ENCODE measurements at places on chromosomes 16 and 17.

DNA sequence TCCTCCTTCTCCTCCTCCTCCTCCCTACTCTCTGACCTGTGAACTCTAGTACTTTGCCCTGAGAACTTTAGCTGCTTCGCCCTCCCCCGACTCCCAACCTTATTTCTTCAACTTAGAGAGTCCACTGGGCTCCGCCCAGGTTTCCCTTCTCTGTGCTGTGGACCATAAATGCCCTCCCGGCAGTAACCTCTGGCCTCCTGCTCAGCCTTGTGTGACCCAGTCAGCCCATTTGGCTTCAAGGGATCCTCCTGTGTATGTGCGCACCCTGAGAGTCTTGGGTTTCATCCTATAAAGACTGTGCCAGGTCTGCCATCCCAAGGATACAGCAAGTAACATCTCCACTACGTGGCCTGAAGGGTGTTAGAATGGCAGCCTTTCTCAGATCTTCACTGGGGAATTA, 275.6 kb upstream of the C16orf82 start:
- DNase-seq: no peak

- DNase-seq: no peak
Observed at GRCh38 chr17:33929181-33929724, 325.8 kb upstream of the CCL2 start.

GRCh38 chr16:11104168-11105037, 151.6 kb downstream of the SOCS1 start:
- DNase-seq: no peak

DNA sequence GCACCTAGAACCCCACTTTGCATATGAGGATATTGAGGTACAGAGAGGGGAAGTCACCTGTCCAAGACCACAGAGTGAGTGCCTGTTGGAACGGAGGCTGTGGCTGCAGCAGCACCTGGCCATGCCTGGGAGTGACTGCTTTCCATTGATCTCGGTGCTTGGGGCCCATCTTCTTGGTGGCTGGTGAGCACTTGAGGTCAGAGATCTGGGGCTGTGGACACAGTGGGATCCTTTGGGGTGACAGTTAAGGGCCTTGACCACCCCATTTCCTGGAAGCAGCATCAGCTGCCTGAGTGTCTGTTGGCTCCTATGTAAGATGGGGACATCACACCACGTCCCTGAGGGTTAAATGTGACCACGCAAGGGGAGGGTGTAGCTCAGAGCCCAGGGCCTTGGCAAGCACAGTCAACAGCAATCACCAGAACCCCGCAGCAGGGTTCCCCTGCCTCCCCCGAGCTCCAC, 111.7 kb downstream of the IRF8 start:
- no peak for DNase-seq

- no peak for DNase-seq
Observed at GRCh38 chr16:8569650-8570346, 20.5 kb downstream of the TMEM114 start.

DNA sequence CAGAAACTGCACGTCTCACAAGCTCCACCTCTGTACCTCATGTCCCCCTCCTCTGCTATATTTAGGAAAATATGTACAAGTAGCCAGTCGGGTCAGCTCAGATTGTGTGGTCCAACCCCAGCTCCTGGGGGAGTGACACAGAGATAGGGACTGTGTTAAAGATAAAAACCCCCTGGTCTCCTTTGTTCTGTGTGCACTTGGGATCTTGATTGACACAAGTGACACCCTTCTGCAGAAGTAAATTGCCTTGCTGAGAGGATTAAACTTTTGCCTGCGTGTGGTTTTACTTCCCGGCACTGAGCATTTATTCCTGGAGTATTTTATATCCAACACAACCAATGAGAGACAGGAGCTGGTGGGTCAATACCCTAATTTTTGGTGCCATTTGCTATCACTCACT, 37.5 kb downstream of the TLE7 start:
- DNase-seq: no peak

DNA sequence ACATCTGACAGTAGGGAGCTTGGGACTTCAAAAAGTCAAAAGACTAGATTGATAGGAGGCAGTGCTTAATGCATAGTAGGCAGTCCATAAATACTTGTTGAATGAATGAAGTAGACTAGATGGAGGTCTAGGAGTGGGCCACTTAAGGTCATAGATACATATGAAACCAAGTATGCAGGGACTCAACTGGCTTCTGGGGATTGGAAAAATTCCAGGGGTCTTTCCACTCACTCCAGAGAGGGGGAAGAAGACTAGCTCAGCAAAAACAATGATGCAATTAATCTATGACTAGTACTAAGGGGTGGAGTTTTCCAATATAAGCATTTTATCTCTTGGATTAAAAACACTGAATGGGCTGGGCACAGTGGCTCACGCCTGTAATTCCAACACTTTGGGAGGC, 298.3 kb upstream of the XYLT1 start:
- DNase-seq: no peak

GRCh38 chr16:30430428-30430970, 669 bp upstream of the DCTPP1 start:
- no peak for DNase-seq

DNA sequence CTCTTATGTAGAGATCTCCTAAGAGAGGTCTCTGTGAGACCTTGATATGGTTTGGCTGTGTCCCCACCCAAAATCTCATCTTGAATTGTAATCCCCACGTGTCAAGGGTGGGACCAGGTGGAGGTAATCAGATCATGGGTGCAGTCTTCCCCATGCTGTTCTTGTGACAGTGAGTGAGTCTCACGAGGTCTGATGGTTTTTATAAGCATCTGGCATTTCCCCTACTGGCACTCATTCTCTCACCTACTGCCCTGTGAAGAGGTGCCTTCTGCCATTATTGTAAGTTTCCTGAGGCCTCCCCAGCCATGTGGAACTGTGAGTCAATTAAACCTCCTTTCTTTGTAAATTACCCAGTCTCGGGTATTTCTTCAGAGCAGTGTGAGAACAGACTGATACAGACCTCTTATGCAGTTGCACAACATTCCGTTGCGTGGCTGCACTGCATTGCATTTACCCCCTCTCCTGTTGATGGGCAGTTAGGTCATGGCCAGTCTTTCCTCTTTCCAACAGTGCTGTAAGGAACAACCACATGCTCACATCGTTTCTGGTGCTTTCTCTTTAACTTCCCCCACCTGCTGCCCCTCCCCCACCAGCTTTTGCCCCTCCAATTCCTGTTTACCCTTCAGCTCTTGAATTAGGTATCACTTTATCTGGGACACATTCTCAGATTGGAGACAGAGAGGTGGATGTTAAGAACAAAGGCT, 43.6 kb upstream of the MED9 start:
- no peak for DNase-seq

GRCh38 chr16:1743376-1744337, 27.7 kb downstream of the NME3 start:
- no peak for DNase-seq

GRCh38 chr16:83744441-83744981, 63.3 kb upstream of the HSBP1 start:
- DNase-seq: no peak

DNA sequence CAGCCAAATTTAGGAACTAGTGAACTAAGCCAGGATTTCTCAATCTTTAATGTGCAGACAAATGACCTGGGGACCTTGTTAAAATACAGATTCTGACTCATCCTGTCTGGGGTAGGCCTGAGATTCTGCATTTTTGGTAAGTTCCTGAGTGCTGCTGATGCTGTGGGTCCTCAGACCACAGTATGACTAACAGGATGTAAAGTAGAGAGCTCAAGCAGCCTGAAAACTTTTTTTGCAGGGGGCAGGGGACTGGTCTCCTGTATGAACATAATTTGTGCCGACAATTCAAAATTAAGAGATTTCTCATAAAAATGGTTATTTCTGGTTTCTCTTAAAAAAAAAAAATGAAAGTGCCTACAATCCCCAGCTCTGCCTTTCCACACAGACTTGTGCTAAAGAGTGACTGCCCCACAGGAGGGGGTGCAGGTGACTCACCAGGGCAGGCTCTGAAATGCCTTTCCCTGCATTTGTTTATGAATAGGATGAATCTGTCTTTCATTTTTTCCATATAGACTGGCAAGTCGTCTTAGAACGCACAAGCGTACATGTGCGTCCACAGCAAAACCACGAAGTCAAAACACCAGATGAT, 271.5 kb downstream of the PHKB start:
- DNase-seq: no peak

DNA sequence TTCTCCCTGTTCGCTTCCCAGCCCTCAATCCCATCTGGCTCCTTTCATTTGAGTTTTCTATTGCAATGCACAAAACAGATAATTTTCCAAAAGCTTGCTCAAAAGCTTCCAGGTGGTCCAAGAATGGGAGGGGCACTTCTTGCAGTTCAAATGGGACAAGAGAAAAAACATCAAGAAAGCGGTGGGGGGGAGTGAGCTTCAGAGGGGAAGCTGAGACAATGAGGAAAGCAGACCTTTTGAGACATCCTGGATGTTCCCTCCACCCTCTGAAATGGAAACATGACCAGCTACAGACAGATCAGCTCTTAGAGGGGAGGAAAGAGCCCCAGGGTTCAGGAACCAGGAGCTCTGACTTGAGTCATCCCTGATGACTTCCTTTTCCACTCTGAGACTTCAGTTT, 368.2 kb downstream of the SLC39A11 start:
- DNase-seq: no peak

- DNase-seq: no peak
Observed at GRCh38 chr16:24424364-24424763, 115.0 kb upstream of the RBBP6 start.

DNA sequence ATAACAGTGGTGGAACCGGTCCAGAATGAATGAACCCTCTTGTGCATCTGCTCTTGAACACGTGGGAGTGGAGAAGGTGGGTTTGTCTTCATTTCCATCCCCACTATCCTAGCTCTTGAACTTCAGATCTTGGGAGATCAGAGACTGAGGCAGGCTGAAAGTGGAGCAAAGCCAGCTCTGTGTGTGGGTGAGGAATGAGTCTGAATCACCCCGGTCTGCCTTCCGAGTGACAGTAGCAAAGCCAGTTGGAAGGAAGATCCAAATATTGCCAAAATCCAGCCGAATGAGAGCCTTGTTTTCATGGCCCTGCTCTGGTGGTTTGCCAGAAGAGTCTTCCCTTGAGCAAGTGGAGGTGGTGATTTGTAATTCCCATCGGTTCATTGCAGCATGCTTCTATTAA, 29.0 kb upstream of the ASIC2 start:
- DNase-seq: no peak

- no peak for DNase-seq
Observed at GRCh38 chr17:74759941-74760340, 11.5 kb downstream of the NHERF1 start.

DNA sequence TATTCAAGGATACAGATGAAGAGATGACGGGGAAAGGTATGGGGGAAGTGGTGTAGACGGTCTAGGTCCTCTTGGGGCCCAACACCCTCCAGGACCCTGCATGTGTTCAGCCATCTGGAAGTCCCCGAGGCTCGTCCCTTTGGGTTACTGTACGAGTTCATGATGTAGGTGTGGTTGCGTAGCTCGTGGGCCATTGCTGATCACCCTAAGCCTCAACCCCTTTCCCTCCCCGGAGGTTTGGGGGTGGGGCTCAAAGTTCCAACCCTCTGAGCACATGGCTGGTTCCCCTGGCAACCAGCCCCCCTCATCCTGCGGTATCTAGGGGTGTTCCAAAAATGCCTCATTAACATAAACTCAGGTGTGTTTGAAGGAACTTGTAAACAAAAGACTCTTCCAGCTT, 98.8 kb upstream of the METRNL start:
- no peak for DNase-seq

DNA sequence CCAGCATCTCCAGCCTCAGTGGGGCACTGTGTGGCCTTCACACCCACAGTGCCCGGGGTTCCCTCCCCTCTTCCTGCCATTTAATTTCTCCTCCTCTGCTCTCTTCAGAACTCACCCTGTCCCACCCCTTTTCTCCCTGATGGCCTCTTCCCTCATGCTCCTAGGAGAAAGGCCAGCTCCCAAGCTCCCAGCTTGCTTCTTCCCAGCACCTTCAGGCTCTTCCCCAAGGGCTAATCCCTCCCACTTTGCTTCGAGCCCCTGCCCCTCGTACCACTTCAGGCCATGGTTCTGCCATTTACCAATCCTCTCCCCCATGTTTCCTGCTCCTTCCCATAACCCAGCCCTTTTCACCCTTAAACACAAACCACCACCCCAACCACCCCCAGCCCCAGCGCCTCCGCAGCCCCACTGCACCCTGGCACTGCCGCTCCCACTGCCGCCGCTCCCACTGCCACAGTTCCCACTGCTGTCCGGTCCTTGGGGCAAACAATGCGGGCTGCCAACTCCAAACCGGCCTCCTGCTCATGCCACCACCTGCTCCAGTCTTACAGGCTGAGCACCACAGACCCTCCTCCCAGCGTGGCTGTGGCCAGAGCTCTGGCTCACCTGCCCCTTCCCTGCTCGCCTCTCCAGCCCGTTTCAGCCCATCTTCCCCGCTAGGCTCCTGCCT, 28.6 kb downstream of the ADAM11 start:
- DNase-seq: no peak

- no peak for DNase-seq
Observed at GRCh38 chr17:8916466-8916865, 49.0 kb upstream of the PIK3R6 start.

DNA sequence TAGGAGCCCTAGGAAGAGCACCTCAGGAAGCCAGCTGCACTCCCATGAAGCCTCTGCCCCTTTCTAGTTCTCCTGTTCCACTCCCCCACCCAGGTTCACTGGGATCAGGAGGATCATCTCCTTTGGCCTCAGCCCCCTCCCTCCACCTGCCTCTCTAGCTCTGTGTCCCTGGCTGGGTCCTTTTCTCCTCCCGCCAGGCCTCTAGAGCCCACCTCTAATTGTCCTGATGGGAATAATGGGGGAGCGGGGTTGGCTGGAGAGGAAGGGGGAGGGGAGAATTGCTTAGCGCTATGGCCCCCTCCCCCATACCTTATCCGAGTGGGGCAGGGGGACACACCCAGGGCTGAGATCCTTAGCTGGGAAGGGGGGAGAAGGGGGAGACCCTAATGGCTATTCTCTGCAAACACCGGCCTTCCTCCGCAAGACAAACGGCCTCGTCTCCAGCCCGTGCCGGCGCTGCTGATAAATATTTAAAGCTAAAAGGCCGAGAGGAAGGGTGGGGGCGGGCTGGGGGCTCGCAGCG, 997 bp downstream of the HOXB7 start:
- DNase-seq: no peak

DNA sequence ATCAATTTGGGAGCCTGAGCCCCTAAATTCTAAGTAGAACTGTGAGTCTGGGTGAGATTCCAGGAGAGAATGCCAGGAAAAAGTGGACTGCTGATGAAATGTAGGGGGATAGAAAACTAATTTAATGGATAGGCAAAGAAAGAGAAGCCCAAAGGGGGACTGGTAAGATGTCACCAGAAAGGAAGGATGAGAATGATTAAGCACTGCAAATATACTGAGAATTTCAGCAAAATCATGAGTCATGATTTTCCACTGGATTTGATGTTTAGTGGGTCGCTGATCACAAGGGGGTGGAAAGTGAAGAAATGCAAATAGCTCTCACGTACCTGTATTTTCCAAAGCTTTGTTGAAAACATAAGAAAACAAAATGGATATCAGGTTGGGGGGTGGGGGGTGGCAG, 201.8 kb downstream of the SLC39A11 start:
- DNase-seq: no peak

DNA sequence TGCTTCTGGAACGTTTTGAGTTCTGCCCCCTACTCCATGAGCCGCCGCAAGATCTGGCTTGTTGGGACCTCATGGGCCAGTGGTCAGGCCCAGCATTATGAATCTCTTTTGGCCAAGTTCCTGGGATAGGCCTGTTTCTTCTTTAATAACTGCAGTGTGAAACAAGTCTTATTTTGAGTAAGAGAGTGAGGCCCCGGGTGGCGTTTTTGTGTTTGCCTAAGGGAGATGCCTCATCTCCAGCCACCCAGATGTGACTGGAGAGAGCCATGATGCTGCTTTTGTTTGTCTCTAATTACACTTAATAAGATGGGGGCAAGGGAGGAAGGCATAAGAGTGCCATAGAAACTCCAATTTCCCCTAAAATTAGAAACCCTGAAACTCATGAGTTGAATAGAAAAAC, 39.8 kb downstream of the KSR1 start:
- no peak for DNase-seq
